ENCODE measurements at places on chromosomes 3 and 15.

DNA sequence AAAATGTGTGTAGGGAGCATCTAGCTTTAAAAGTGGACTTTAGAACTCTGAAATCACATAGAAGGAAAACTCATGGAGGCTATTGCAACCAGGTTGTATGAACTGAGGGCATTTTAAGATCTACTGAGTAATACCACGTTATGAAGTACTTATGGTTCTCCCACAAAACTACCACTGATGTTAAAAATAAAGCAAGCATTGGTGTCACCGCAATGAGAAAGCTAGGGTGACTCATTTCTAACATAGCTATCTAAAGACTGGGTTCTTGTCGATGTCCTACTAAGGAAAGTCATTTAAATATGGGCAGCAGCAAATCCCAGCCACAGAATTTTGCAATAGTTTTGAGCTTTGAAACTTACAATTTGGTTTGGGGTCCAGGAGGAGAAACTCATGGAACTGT, 584.8 kb downstream of the DIPK2A start:
- no peak for DNase-seq

DNA sequence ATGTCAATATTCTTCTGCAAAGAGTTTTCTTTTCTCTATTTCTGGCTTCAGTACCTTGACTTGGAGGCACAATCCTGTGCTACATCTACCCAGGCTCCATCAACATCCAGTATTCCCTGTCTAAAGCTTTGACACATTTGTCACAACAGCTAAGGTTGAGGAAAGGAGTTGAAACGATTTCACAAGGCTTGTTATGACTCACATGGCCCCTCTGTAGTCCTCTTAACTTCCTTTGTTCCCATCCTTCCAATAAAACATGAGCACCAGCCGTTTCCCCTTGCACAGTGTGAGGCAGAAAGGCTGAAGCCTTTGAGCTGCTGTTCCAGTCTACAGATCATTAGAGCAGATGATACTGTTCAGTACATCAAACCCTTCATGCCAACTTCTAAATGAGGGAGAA, 163.0 kb upstream of the TMCO5A start:
- DNase-seq = no peak

DNA sequence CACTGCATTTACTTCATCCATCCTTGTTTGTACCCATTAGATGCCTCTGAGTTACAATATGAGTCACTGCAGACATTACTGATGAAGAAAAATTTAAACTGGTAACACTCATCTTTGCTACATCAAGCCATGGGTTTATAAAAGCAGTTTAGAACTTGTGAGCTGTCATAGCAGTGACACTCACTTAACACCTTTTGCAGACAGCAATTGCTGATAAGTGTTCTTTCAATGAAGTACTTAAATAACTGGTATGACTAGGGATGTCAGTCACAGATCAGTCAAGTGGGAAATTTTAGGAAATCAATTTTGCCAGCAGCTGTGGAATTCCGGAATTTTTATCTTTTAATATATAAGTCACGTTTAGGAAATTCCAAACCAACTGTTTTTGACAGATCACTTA, 643.0 kb downstream of the TBL1XR1 start:
- no peak for DNase-seq

- no peak for DNase-seq
Observed at GRCh38 chr3:13405614-13406013, 14.5 kb downstream of the NUP210 start.

DNA sequence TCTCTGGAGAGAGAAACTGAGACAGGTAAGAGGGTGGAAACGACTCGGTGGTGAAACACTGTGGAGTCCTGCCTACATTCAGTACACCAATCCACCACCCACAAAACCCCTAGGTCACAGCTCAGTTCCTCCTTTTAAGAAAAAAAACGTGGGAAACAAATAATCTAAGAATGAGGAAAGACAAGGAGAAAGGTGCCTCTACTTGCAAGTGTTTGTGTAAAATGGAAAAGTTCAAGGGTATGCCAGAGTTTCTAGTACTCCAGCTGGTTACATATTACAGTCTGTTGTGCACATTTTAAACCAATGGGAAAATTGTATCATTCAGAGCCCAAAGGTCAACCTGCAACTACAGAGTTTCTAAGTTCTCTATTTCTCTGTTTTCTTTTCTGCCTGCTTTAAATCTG, 32.2 kb downstream of the HGD start:
- no peak for DNase-seq
